ENCODE measurements at places on chromosomes 7 and 10.

- DNase-seq = no peak
Measured at GRCh38 chr10:109762555-109762954, 160.8 kb downstream of the XPNPEP1 start.

DNA sequence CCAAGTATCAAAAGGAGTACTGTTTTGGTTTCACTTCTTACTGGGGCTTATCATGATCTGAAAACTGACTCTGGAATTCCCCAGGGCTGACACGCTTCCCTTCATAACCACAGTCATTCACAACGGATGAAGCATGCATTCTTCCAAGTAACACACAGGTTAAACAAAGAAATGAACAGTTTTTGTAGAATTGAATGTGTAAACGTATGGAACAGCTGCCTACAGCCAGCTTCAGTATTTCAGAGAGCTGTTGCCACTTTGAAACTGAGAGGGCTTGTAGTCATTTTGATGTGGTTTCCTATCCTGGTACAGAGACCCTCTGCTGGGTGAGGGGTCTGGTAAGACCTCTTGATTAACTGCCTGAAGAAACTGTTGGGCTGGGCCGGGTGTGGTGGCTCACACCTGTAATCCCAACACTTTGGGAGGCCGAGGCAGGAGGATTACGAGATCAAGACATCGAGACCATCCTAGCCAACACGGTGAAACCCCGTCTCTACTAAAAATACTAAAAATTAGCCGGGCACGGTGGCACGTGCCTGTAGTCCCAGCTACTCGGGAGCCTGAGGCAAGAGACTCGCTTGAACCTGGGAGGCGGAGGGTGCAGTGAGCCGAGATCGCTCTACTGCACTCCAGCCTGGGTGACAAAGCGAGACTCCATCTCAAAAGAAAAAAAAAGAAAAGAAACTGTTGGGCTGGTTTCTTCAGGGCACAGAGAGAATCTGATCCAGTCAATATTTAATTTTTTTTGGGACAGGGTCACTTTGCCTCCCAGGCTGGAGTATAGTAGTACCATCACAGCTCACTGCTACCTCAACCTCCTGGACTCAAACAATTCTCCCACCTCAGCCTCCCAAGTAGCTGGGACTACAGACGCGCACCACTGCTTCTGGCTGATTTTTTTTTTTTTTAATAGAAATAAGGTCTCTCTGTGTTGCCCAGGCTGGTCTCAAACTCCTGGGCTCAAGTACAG lies 4.7 kb downstream of the NFE2L3 start:
- no peak for DNase-seq

DNA sequence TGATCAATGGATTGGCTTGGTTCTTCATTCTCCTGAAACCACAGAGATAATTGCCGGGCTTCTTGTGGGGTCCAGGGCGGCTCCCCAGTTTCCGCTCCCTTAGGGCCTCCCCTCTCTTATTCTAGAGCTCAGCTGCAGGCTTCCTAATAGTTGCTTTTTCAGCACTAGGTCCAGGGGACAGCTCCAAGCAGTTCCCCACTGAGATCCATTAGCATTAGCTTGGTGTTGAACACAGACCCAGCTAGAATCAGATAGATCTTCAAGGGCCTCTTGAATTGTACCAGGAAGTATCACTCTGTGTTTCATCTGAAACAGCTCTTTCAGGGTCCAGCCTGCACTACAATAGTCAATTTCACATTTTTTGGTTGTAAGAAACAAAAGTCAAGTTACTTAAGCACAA lies 238.7 kb downstream of the SEC23IP start:
- DNase-seq = no peak

- no peak for DNase-seq
Measured at GRCh38 chr7:15832996-15833395, 146.5 kb upstream of the MEOX2 start.

- no peak for DNase-seq
Measured at GRCh38 chr10:97843281-97843671, 6.4 kb upstream of the GOLGA7B start.

DNA sequence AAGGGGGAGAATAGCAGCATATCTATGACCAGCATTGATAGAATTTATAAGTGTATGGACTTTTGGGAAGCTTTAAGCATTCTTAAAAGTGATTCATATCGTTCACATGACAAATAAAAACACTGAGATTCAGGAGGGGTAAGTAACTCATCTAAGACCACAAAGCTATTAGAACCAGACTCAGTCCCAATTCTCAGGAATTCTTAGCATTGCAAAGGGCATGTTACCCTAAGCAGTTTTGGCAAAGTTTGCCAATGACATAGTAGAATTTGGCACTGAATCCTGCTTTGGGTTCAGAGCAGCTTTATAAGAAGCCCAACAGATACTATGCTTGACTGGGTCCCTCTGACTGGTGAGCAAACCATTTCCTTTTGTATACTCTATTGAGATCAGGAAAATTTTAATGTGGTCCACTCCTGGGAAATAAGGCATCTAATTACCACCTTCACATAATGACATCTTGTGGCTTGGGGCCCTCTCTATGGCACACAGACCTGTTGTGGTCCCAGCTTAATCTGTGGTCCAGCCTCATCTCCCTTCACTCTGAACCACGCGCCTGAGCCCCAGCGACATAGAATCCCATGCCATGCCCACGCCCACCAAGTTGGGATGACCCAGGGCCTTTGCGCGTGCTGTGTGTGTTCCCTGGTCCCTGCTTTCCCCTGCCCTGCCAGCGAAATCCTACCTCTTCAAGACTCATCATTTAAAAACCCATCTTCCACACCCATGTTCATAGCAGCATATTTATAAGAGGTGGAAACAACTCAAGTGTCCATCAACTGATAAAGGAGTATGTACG lies 37.5 kb upstream of the DOCK1 start:
- DNase-seq = no peak

DNA sequence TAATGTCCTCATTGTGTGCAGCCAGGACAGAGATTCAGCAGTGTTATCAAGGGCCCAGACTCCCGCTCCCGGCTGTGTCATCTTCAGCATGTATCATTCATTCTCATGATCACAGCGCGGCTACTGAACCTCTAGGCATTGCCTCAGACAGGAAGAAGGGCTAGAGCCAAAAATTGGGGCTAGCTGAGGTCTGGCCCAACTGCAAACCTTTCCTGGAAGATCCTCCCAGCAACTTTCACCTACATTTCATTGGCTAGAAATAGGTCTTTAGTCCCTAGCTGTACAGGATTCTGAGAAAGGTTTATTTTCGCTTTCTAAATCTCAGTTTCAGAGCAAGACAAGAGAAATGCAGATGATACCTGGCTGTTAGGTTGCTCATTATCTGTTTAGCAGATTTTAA lies 81.9 kb downstream of the CREM start:
- no peak for DNase-seq

GRCh38 chr10:99765672-99766301 lies 16.7 kb upstream of the ABCC2 start:
- no peak for DNase-seq

DNA sequence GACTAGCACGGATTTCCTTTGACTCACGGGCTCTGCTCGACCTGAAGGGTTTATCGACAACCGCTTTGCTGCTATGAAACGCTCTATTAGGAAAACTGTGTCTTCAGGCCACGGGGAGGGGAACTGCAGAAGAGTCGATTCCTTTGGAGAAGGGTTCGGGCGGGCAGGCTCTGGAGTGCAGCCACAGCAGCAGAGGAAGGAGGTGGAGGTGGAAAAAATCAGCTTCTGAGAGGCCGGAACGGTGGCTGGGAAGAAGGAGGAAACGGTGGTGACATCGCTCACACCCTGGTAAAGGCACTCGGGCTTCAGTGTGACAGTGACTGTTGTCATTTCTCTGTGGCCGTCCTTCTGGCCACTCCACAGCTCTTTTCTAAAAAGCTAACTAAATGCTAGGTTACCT lies 64.6 kb upstream of the MGMT start:
- no peak for DNase-seq

DNA sequence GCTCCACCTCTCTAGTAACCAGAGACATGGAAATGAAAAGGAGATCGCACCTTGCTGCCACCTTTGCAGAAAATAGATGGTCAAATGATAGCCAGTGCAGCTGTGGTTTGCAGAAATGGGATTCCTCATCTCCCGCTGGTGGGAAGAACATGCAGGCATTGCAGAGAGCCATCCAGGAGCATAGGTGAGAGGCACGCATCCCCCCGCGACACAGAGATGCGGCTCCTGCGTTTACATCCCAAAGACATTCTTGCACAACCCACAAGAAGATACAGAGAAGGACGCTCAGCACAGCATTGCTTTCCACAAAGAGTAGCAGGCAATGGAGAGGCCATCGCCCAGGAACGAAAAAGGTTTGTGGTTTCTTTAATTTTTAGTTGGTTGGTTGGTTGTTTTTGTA lies 56.2 kb downstream of the OAT start:
- no peak for DNase-seq

GRCh38 chr7:28979776-28980175 lies 21.6 kb upstream of the TRIL start:
- DNase-seq = no peak

DNA sequence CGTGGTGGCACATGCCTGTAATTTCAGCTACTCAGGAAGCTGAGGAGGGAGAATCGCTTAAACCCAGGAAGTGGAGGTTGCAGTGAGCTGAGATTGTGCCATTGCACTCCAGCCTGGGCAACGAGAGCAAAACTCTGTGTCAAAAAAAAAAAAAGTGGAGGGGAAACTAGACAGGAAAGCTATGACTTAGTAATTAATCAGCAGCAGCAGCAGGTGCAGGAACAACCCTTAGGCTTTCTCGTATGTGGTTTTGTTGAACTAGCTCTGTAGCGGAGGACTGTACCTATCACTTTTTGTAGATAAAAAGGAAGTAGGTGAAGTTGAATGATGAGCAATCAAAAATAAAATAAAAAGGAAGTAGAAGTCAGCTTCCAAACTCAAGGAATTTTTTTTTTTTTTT lies 76.9 kb upstream of the KMT2C start:
- peak; percentile 19 for DNase-seq

DNA sequence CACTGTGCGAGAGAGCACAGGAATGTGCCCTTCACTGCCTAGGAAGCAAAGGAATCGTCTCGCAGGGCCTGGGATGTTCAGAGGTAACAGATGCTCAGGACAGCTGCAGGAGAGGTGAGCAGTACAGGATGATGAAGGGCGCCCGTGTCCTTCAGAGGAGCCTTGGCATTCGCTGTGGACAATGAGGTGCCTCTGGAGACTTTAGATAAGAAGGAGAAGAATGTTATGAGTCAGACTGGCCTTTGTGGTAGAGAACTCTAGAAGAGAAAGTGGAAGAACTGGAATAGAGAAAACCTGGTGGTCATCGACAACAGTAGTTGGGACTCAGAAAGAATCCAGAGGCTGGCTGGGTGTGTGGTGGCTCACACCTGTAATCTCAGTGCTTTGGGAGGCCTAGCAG lies 64.4 kb upstream of the LEP start:
- no peak for DNase-seq

DNA sequence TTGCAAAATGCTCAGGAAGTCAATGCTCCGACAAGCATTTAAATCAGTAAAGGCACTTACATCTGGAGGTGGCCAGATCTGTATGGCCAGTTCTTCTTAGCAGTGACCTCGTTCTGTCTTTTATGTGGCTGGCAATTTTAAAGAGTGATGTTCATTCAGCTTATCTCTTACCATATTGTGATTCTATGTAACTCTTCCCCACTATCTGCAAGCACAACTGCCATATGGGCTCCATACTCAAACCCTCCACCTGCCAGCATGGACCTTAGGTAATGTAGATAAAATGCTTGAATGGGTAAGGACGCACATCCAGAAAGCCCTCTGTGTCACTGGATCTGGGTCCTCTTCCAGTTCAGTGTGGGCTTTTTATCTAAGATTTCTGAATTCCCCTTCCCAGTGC lies 42.4 kb upstream of the STK17A start:
- no peak for DNase-seq

- DNase-seq = no peak
Measured at GRCh38 chr10:3122486-3123205, 49.9 kb downstream of the PITRM1 start.

DNA sequence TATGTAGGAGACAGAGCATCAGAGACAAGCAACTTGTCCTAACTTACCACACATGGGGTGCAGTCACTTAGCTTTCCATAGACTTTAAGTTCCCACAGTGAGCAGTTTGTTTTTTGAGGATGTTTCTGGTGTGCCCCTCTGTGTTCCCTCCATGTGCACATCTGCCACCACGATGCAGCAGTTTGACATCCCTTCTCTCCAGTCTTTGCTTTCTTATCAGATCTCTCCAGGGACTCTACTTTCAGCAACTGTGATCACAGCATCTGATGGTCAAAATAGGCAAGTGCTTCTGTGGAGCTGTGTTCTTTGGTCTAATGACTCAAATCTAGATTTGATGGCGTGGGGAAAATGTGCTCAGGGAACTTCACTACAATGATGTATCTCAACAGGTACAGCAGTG lies 96.5 kb upstream of the NAMPT start:
- no peak for DNase-seq

DNA sequence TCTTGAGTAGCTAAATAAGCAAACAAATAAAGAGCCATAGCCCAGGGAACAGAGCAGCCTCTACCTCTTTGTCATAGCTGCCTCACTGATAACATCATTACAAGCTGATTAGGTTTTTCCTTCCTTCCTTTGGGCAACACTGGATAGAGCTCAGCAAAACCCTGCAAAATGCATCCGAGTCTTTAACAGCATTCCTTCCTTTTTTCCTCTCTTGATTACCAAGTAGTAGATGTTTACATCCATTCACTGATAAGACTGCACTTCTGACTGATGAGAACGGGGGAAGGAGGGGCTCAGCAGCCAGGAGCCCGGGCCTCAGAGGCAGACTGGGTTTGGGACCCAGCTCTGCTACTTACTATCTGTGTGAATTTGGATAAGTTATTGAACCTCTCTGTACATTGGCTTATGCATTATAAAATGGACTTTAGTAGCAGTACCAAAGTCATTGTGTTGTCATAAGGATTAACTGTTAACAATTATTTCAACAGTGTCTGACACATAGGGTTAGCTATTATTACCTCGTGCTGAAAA lies 214.2 kb downstream of the ANK3 start:
- DNase-seq = no peak

DNA sequence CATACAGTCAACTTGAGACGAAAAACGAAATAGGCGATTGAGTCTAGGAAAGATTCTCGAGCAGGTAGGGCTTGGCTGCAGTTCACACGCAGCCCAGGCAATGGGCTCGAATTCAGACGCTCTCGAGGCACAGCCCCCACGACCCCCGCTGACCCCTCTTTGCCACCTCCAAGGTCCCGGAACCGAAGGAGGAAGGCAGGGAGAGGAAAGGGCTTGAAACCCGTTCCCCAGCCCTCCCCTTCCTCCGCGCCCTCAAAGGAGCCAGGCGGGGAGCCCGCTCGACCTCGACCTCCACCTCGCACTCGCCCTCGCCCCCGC lies 441 bp downstream of the CCDC186 start:
- no peak for DNase-seq

- DNase-seq = no peak
Measured at GRCh38 chr7:25520516-25520915, 292.2 kb upstream of the NPVF start.

- no peak for DNase-seq
Measured at GRCh38 chr10:99854860-99855259, 72.4 kb downstream of the ABCC2 start.

DNA sequence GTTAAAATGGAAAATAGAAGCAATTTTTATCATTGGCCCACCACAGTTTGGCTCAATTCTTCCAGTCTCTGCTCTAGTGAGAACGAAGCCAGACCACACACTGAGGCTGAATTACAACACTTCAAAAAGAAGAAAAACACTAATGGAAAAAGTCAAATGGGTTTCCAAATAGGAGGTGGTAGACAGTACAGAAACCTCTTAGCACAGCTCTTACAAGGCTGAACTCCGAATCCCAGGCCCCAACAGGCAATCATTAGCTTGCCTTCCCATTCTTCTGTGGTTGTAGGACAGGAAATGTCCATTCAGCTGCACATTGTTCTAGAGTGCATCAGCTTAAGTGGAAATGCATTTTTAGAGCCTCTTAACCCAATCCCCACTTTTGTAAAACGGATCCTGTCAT lies 115.1 kb upstream of the MEOX2 start:
- no peak for DNase-seq
